ENCODE measurements at places on chromosomes 2 and 18. TPM values are rescaled to one million over a fixed set of nuclear protein-coding genes. Genes with fewer than 3 reads are reported as not detected.
A peak's percentile ranks its signal among the peaks of the same experiment; 100 is the strongest.

ARL5A gene
- 66.4 TPM for total RNA-seq

- no peak for DNase-seq
Observed at GRCh38 chr2:144372410-144373080, 147.4 kb downstream of the ZEB2 start.

DNA sequence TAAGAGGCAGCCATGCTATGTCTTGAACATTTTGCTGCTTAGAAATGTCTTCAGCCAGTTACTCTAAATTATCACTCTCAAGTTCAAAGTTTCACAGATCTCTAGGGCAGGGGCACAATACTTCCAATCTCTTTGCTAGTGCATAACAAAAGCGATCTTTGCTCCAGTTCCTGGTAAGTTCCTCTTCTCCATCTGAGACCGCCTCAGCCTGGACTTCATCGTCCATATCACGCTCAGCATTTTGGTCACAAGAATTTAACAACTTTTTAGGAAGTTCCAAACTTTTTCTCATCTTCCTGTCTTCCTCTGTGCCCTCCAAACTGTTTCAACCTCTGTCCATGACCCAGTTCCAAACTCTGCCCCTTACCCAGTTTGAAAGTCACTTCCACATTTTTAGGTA lies 8.8 kb upstream of the SLC35F5 start:
- no peak for DNase-seq

CFAP210 gene
- not detected for total RNA-seq

GRCh38 chr2:9076755-9077154 lies 73.3 kb upstream of the MBOAT2 start:
- no peak for DNase-seq

GRCh38 chr2:2265747-2266279 lies 65.3 kb downstream of the MYT1L start:
- DNase-seq, result no peak

- no peak for DNase-seq
Observed at GRCh38 chr2:73935641-73936040, 9.0 kb downstream of the DGUOK start.

DNA sequence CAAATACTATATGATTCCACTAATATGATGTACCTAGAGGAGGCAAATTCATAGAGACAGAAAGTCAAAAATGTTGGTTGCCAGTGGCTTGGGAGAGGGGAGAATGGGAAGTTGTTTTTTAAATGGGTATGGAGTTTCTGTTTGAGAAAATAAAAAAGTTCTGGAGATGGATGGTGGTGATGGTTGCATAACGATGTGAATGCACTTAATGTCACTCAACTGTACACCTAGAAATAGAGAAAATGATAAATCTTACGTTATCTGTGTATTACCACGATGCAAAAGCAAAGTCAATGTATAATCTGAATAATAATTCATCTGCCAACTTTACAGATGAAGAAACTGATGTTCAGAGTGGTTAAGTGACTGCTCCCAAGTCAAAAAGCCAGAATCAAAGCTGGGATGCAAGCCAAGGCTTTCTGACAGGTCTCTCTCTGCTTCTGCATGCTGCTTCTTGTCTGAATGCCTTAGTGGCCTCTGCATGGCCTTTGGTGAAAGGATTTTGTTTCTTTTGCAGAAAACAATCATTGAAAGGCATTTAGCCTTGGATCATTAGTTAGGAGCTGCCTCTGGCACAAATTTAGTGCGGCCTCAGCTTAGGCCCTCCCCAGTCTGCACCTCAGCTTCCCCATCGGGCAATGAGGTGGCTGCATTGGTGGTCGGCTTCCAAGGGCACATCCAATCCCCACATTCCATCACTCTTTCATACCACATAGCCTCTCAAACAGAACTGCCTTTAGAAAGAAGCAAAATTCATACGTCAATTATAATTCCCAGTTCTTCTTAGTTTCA lies 46.5 kb upstream of the MYCN start:
- DNase-seq, result no peak

DNA sequence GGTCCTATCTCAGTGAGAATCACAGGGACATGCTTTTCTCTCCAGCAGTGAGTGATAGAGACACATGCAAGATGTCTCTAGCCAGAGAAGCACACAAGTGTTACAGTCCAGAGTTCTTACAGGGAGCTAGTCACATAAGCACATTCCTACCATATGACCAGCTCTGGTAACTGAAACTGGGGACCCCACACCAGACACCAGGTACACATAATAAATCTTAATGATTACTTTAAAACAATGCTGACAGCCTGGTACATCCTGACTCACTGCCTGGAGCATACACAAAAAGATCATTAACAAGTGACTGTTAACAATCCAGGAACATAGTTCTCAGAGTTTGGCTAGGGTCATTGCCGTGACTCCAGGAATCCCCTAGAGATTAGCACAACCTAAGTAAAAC lies 53.6 kb downstream of the GALNT1 start:
- peak; percentile 76 for DNase-seq

PLGLB1 gene
- total RNA-seq, result 0.63 TPM

GRCh38 chr2:230941202-230942180 lies 16.4 kb upstream of the GPR55 start:
- no peak for DNase-seq

CDK15 gene
- not detected for total RNA-seq

- no peak for DNase-seq
Observed at GRCh38 chr18:48868468-48869466, 82.0 kb downstream of the SMAD7 start.

DNA sequence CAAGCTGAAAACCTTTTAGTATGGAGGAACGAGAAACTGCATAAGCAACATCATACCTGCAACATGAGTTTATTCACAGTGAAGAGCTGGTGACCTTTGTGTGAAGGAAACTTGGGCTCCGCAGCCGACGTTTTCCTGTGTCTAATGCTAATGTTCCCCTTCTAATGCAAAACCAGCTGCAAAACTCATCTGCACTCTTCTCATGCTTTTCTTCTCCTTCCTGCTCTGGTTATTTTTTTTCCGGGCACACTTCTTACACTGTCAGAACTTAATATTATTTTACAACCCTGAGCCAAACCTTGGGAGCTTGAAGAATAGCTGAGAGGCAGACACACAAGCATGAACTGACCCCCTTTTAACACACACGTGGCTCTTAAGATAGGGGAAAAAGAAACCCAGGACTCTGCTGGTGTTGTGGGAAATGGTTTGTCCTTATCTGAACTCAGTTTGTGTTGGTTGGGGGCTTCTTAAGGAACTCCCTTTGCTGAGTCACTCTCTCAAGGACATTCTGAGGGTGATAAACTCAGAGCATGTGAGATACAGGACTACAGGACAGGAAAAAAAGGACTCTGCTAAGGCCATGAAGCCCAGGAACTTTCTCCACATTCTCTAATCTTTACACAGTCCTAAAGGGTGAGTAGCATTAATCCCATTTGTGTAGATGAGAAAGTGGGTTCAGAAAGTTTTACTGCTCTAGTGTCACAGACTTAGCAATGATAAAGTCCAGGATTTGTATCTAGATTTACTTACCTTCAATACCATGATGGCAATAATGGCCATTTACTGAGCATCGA lies 439.3 kb upstream of the TRIB2 start:
- no peak for DNase-seq

DNA sequence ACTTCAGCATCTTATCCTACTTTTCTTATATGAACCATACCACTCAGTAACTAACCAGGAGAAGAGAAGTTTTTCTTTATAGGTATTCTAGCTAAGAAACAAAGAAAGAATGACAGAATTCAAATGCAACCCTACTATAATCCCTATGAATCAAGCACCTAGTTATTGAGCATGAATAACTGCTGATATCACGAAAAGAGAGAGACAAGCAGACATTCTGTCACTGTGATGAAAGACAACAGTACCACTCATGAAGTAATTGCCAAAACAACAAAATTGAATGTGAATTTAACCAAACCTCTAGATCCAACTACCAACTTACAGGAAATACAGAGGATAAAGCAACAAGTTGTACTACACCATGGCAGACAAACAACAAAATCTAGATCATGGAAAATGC lies 15.3 kb downstream of the TTC21B start:
- DNase-seq, result no peak

DNA sequence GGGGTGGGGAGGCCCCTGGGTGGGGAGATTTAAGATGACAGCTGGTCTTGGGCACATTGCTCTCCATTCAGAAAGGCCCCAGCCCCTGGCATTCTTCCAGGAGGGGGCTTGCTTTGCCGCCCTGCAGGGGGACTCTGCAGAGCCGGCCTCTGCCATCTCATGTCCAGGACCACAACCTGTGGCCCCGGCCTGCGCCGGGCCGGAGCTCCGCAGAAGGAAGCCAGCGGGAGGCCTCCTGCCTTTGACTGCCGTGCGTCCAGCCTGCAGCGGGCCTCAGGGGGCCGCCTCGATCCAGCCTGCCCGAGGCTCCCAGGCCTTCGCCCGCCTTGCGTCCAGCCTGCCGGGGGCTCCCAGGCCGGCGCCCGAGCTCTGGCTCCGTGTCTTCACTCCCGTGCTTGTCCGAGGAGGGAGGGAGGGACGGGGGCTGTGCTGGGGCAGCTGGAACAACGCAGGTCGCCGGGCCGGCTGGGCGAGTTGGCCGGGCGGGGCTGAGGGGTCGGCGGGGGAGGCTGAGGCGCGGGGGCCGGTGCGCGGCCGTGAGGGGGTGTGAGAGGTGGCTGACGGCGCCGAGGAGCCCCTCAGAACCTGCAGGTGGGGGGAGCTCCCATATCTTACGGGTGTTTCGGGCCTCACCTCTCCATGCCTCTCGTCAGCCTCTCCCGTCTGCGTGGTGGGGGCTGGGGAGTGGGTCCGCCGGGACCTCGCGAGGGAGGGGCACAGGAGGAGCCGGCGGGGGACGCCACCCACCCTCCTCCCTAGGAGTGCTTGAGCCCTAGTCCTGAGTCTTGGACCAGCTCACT lies 20.4 kb downstream of the GPC1 start:
- no peak for DNase-seq

VAMP8 gene
- total RNA-seq, result 5.9 TPM

DNA sequence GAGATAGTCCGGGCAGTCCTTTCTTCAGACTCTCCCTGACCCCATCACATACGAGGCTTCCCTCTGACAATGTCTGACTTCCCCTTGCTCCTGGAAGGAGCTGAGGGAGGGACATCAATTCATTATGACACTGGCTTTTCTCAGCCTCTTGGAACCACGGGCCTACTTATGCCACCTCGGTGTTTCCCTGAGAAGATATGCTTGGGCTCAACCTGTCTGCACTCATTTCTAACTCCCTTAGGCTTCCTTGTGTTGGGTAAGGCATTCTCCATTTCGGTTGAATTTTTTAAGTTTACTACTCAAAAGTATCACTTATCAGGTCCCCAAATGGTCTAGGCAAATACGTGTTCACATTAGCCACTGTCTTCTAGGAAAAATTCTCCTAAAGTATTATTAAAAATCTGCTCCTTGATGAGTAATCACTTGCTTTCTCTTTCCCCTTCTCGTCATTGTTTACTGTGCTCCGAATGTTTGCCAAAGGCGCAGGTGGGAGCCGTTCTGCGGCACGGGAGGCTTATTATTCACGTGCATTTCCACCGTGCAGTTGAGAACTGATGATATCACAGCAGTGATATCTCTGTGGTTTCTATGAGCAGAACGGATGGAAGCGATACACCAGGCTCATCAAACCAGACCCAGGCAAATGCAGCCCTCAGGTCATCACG lies 33.1 kb downstream of the ARL4C start:
- DNase-seq, result no peak

SAP130 gene
- total RNA-seq, result 2.4 TPM

- DNase-seq, result no peak
Observed at GRCh38 chr2:191315365-191315752, 70.2 kb downstream of the MYO1B start.

DNA sequence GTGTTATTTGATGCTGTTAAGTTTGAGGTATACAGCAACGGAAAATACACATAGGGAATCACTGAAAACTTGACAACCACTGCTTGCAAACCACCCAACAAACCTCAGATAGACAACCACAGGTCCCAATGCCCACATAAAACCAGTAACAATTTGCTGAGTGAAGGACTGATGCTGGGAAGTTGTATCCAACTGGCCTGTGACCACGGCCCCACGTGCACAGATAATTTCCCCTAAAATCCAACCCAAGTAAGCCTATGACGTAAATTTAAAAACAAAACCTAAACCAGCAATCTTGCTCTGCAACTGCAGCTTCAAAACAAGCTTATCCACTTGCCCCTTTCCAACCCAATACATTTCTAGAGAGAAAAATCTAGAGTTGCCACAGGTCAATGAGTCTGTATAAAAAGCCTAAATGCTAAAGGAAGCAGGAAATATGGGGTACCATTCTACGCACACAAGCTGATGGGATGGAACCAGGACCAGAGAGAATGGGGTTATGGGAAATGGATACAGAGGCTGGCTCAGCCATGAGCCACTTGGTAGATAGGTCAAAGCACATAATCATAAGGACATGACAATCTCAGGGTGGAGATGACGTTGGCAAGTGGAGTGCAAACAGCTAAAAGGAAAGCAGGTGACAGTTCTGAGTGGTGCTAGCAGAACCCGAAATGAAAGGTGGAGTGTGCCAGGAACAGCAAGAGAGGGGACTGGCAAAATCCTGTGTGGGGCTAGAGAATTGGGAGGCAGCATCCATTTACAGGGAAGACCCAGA lies 27.8 kb upstream of the CREB1 start:
- DNase-seq, result no peak

PDIA6 gene
- 346 TPM for total RNA-seq

GRCh38 chr2:59530258-59530657 lies 1023.2 kb downstream of the BCL11A start:
- DNase-seq, result no peak

GRCh38 chr2:47720036-47720435 lies 62.9 kb upstream of the MSH6 start:
- no peak for DNase-seq

CFAP221 gene
- total RNA-seq, result not detected

DNA sequence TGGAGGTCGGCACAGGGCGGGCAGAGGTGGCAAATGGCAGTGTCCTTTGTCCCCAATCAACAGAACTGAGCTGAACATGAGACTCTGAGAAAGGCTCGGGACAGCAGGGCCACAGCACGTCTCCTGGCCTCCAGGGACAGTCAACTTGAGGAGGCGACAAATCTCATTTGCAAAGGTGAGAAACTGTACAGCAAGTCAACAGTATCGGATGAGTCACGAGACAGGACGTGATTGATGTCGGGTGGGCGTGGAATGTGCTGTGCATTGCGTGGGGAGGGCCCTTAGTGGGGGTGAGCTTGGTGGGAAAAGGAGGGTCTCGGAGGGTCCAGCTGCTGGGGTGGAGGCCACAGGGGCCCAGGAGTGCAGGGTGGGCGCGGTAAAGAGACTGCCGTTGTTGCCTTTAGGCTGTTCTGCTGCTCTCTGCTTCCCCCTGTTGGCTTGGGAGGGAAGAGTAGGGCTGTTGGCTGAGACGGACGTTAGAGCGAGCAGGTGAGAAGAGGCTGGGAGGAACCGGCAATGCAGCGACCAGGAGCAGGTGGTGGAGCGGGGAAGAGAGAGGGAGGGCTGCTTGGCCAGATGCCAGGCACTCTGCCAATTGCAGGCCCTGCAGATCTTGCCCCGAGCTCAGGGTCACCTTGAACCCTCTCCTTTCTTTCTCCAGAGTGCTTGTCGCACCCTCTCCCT lies 164.3 kb downstream of the BCL2 start:
- no peak for DNase-seq

ARHGEF33 gene
- under 0.01 TPM for total RNA-seq

PSTPIP2 gene
- 0.63 TPM for total RNA-seq

MPV17 gene
- 40.4 TPM for total RNA-seq
